ENCODE measurements at places on chromosomes 7 and 10.

DNA sequence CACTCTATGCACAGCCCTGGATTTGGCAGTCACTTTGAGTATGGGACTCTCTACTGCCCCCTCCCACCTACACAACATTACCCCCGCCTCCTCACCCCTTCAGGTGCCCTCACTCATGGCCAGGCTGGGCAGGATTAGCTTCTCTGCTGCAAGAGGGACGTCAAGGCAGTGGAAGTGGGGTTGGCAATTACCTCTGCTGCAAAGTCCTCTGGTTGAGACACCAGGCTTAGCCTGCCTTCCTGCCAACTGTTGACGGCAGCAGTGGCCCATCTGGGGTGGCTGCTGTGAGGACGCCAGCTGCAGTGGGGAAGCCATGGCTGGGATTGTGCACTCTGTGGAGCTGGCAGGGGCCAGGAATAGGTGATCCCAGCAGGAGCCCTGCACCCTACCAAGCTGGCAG is 26.7 kb downstream of the SVIL start:
- DNase-seq: no peak

DNA sequence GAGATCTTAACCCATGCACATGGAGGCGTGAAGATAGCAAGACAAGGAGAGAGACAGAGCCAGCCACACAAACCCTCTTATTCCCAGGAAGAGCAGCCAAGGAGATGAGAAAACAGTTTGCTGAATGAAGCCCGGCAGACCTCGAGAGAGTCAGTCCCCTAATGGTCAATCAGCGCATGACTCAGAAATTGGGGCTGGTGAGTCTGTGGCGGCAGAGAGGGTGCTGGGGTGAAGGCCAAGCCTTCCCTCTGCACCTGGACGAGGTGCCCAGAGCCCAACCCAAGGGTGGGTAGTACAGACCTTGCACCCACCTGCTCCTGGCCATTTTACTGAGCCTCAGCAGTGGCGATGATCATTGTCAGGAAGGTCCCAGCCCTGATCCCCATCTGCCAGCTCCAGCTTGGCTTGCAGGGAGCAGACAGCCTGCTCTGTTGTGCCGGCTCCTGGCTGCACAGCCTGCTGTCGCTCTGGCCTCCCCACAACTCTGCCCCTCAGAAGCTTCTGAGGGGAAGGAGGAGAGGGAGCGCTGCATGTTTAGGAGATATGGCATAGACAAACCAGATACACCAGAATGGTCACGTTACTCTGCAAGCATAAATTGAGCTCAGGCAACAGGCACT is 256.6 kb downstream of the RPS24 start:
- no peak for DNase-seq

- no peak for DNase-seq
Observed at GRCh38 chr7:22204312-22204711, 152.6 kb downstream of the RAPGEF5 start.

DNA sequence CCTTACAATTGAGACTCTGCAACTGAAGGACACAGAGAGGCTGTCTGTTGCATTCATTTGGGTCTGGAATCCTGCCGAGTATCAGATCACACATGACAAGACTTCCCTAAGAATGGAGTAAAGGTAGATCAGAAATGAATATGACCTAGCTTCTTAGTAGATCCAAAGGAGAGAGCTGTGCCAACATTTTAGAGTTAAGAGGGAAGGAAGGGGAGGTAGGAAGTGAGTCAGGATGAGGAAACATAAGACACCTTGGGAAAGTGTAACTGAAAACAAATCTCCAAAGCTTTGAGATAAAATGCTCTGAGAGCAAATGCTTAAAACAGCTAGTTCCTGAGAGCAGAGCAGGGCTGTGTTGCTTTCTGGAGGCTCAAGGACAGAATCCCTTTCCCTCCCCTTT is 6.1 kb upstream of the SLC25A13 start:
- DNase-seq: no peak

DNA sequence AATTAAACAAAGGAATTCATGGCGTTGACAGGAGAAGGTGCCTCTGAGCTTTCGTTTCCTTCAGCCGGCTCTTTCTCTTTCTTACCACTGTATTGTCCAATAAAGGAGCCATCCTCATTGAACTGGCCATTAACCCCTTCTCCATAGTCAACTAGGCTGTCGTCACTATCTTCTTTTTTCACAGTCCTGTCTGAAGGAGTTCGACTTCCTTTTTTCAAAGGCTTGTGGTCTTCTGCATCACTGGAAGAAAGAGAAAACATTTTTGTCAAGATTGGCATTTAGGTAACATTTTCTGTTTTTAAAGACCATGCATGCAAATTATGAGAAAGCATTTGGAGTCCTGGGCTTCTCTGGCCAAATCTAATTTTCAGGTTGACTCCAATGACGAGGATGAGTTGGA is 19.7 kb upstream of the LAMB4 start:
- no peak for DNase-seq

- no peak for DNase-seq
Observed at GRCh38 chr7:128099204-128099671, 68.0 kb upstream of the LRRC4 start.

GRCh38 chr7:6443372-6443941 is 4.3 kb downstream of the DAGLB start:
- no peak for DNase-seq

DNA sequence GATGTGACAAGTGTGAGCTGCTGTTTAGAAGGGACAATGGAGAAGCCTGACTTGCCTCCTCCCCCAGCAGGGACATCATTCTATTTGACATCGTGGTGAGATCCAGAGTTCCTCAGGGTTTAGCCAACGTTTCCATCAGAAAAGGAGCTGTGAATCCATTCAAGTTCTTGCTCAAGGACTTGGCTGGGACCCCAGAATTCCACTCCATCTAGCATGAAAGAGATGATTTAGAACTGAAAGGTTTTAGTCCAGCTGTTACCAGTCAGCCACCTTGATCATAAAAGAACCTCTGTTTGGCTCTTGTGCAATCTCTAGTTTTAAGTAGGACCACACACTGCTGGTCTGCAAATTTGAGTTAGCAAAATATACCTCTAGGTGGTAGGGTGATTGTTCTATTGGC is 337.6 kb downstream of the FRMD4A start:
- DNase-seq: no peak

Measured in NCI-H774 (cell line).